Activated T-cell treated with anti-CD3 and anti-CD28 coated beads for 24 hours (primary cell): ENCODE measurements at places on chromosomes 1 and 21.

DNA sequence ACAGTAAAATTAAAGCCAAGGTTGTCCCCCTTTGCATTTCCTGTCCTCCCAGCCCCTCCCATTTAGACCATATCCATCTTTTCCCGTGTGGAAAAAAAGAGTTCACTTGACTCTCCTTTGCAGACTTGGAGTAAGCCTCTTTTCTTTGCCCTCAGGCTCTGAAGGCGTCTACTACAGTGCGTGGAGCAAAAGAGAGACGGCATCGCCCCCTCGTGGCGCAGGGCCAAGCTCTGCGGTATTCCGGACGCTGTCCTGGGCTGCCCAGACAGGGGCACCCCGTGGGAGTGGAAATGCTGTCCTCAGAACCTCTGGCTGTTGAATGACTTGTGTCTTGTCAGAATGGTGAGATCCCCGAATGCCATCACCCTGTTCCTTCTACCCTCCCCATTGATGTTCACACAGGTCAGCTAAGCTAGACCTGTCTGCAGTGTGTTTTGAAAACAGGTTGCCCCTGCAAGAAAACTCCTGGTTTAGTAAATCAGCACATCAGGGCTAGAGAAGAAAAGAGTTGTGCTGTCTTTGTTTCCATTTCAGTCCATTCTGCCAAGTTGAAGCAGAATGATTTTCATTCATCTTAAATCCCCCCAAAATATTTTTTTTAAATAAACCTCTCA lies 12.3 kb upstream of the GJA8 start:
- peak; percentile 37 for DNase-seq

GRCh38 chr1:92538048-92538412 lies 51.3 kb upstream of the GFI1 start:
- no peak for DNase-seq

- no peak for DNase-seq
These were observed 17.3 kb downstream of the PI4KB start for GRCh38 chr1:151309811-151310323.

DNA sequence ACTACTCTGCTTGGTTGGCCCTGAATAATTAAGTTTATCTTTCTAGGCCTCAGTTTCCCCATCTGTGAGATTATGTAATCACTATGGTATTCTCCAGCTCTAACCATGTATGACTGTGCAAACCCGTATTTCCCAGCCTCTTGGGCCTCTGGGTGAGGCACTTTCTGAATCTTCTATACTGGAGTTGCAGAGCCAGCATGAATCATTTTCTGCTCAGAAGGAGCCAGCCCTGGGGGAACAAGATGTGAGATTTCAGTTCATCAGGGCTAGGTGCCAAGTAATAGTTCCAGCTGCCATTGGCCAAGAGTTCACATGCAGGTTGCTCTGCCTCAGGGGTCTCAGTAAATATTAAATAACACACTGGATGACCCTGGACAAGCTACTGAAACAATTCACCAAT lies 47.7 kb upstream of the USP24 start:
- no peak for DNase-seq

DNA sequence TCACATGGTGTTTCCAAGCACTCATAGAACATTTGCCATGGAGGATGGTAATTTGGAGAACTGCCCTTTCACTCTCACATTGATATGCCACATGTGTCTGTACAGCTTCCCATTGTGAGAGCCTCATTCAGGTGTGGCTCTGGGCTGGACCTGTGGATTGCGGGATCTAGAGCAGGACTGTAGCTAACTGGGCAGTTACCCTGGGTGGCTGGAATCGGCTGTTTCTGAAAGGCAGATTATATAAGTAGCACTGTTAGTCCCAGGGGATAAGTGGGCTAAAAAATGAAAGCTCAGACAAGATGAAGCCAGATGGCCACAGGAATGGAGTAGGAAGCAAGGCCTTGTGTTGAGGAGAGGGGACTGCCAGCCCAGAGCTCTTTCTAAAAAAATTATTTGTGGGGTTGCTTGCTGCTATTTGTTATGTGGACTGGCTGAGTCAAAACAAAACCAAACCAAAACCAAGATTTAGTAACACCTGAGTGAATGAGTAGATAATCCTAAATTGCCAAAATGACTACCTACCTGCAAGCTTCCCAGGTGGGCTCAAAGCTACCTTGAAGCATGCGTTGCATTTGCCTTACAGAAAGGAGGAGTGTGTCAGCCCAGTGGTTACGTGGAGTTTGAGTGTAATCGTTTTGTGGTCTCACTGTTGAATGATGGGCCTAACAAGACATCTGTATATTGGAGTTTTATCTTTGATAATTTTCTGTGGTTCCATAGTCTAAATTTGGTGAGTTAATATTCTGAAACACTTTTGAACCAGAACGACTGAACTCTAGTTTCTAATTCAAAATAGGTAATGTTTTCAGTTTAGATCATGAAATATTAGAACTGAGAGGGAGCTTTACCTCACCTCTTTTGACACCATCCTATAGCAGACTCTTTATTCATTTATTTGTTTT lies 58.0 kb downstream of the SDCCAG8 start:
- no peak for DNase-seq

DNA sequence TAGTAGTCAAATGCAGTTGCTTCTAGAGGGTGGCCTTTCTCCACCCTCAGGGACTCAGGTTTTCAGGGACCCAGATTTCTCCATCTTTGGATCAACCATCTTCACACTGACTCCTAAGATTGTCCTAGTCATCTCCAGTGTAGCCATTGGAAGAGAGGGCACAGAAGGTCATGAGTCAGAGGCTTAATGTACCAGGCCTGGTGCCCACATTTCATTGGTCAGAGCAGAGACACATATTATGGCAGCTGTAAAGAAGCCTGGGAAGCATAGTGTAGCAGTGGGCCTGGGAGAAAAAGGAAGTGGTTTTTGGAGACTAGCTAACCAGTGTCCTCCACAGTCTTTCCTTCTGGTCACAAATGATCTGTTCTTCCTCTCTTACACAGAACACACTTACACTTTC lies 122.5 kb downstream of the GIPC2 start:
- no peak for DNase-seq

- no peak for DNase-seq
These were observed 129.2 kb downstream of the CYYR1 start for GRCh38 chr21:26443867-26444266.

GRCh38 chr1:36836196-36836883 lies 198.0 kb downstream of the GRIK3 start:
- DNase-seq, result no peak

DNA sequence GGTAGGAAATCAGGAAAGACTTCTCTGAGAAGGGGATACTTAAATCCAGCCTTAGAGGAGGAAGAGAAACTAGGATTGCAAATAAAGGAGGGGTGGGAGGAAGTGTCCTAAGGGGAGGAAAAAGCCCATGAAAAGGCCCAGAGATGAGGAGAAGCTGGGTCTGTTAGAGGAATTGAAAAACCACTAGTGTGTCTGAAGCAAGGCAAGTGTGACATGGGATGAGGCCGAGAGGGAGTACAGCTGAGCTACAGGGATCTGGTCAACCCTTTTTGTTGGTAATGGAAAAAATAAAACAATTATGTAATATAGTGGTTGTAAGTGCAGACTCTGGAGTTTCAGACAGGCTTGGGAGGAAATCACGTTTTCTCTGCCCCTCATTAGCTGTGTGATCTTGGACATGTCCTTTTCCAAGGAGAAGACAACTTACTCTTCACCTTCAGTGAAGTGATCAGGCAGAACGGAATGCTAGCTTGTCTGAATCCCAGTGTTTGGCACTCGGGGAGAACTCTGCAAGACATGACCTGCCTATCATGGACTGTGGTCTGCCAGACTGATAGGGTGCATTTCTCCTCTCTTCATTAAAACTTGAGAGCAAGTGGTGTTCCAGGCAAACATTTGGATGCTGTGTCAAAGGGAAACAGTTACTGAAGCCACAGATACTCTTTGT lies 7.4 kb upstream of the S100A10 start:
- DNase-seq, result no peak
